ENCODE measurements at places on chromosomes 5 and 9.

DNA sequence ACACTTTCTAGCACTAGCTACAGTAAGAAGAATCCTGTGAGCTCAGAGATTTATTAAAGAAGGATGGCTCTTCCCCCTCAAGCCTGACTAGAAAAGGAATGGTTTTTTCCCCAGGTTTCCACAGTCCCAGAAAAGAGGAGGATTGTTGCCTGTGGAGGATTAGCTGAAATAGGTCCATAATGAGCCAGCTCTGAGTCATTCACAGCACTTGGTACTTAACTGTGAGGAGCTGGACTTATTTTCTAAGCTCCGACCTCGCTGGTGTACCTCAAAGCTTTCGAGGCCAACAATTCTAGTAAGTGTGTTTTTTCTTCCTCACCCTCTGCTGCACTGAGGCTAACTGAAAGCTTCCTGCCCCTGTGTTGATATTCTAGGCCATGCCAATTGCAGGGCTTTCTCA is 222.5 kb upstream of the IL12B start:
- DNase-seq, result no peak

DNA sequence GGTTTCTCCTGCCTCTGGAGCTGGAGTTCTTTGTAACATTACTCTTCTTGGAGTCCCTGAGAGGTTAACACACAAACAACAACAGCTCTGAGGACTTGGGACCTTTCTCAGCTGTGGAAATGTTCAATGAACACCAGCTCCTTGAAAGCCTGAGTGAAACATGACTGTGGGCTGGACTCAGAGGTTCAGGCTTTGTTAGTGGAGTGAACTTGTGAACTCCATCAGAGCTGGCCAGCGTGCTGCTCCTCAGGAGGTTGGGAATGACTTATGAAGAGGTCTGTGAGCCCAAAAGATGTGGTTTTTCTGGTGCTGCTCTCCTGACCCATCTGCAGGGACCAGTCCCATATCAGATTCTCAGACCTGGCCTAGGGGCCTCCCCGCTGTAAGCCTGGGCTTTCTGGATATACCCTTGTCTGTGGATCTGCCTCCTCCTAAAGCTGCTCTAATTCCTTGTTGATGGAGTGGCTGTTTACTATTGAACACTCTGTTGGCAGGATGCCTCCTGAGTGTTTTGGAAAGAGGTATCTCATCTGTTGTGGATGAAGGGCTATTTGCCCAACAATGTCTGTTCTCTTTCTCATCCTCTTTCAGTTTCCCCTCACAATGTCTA is 170.0 kb upstream of the GDNF start:
- DNase-seq, result no peak

GRCh38 chr5:151660616-151661495 is 25.9 kb downstream of the SPARC start:
- no peak for DNase-seq

- DNase-seq, result no peak
These were observed 91.8 kb upstream of the TBCA start for GRCh38 chr5:77867914-77868313.

GRCh38 chr9:5419987-5420386 is 17.7 kb downstream of the PLGRKT start:
- no peak for DNase-seq

DNA sequence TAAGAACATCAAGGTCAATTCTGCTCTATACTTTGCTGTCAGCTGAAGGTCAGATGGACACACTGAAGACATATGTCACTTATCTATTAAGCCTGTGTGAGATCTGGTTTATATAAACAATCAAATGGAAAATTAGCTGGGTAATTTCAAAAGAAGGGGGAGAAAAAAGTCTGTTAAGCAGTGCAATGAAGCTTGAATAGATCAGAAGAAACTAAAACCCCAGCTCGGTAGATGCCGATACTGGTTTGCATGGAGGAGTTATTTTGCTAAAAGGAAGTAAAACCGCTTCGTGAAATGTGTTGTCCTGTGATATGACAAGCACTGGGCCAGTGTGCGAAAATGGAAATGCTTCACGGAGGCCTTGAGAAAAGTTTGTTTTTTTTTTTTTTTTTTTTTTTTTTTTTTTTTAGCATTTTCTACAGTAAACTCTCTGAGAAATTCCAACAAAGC is 148.8 kb downstream of the MEF2C start:
- no peak for DNase-seq

GRCh38 chr9:134498814-134499166 is 142.8 kb upstream of the COL5A1 start:
- no peak for DNase-seq

GRCh38 chr9:107704774-107705173 is 215.2 kb upstream of the KLF4 start:
- DNase-seq, result no peak

GRCh38 chr5:10320793-10321192 is 13.1 kb upstream of the CMBL start:
- DNase-seq, result no peak

GRCh38 chr9:137430723-137431415 is 7.7 kb downstream of the NOXA1 start:
- no peak for DNase-seq

- no peak for DNase-seq
These were observed 1.8 kb downstream of the SEMA5A start for GRCh38 chr5:9544056-9544455.

DNA sequence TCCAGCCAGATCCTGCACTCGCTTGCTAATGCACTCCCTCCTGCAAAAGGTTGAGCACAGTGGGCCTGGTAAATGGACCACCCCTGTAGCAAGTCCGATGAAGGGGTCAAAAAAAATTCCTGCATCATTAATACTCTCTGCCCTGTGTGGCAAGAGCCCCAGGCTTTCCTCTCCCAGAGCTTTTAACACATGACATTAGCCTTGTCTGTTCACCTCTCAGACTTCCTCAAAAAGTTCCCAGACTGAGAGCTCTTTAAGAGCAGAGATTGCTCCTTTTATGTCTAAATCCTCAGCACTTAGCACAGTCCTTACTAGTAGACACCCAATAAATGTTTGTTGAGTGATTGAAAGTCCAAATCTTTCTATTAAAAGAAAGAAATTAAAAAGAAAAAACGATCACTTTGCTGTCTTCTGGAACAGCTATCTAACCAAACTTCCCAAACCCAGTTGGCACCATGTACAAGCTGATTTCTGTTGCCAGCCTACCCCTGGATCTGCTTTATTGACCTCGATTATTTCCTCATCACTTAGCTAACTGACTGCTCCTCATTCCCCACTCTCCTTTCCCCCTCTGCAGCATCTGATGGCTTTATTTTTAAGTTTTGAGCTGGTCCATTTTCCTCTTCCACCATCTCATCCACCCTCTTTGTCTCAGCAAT is 209.8 kb downstream of the ENC1 start:
- DNase-seq, result no peak

DNA sequence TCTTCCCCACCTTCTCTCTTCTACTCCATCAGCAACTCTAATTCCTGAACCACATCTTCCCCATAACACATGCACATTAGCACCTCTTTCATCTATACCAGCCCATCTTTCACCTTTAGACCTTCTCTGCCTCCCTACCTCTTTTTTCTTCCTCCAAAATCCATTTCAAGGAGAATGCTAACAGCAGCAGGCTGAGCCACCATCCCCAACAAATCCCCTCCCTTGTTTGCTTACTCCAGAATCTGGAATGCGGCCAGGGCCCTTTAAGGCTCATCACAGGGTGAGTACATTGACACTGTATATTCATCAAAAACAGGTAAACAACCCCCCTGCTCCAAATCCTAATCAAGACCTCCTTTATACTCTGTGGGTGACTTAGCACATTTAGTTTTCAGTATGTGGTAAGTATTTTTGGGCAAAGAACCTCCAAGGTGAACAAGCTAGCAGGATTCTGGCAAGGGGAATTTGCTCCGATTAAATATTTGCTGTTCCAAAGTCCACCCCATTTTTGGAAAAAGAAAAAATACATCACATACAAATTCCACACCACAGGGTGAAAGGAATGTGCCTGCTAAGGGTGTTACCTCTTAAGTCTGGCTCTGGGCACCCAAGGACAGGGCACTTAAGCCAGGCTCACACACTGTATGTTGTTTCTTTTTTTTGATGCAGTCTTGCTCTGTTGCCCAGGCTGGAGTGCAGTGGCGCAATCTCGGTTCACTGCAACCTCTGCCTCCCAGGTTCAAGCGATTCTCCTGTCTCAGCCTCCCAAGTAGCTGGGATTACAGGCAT is 71.4 kb downstream of the SERINC5 start:
- DNase-seq, result peak; percentile 19

DNA sequence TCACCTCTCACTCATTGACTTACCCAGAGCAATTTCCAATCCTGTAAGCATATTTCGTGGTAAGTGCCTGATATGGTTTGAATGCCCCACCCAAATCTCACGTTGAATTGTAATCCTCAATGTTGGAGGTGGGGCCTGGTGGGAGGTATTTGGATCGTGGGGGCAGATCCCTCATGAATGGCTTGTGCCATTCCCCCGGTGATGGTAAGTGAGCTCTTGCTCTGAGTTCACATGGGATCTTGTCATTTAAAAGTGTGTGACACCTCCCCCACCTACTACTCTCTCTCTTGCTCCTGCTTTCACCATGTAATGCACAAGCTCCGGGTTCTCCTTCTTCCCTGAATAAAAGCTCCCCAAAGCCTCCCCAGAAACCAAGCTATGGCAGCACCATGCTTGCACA is 1165.5 kb downstream of the CDH12 start:
- no peak for DNase-seq

DNA sequence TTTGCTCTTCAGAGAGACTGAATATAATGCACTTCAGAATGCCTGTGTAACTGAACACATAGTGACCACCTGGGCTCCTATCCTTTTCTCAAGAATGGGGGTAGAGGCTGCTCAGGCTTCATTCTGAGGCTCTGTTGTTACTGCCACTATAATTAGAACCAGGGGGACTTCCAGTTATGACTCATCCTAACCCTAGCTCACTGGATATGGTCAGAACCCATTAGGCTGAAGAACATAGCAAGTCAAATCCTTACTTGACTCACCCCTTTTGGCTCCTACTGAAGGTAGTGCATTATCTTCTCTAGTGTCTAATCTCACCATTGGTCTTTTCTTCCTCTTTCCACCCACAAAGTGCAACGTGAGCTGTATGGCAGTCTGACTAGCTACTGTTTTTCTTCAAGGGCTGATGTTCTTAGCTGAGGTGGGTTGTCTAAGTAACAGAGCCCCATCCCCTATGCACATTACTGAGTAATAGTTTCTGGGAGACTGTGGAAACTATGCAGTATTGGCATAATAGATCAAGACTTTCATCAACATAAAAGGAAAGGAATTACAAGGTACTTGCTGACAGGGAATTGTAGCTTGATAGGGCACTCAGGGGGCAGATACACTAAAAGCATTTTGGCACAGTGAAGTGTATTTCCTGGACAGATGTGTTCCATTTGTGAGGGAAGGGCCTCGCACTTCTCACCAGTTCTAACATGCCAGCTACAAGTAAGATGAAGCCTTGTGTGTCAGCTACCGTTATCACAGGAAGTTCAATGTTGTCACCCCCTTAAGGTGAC is 431.0 kb upstream of the MEF2C start:
- DNase-seq, result no peak

GRCh38 chr9:3900673-3901318 is 375.0 kb upstream of the RFX3 start:
- no peak for DNase-seq

DNA sequence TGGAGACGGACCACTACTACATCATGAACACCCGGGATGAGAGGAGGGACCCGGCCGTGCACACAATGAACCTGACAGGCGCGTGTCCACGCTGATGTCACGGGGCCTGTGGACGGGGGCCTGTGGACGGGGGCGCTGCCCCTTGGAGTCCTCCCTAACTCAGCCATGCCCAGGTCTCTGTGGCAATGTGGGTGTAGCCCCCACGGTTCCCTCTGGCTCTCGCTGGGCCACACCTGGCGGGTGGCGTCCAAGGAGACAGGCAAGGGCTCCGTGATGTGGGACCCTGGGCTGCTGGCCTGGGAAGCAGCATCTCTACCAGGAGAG is 22.1 kb downstream of the PAEP start:
- DNase-seq, result no peak

DNA sequence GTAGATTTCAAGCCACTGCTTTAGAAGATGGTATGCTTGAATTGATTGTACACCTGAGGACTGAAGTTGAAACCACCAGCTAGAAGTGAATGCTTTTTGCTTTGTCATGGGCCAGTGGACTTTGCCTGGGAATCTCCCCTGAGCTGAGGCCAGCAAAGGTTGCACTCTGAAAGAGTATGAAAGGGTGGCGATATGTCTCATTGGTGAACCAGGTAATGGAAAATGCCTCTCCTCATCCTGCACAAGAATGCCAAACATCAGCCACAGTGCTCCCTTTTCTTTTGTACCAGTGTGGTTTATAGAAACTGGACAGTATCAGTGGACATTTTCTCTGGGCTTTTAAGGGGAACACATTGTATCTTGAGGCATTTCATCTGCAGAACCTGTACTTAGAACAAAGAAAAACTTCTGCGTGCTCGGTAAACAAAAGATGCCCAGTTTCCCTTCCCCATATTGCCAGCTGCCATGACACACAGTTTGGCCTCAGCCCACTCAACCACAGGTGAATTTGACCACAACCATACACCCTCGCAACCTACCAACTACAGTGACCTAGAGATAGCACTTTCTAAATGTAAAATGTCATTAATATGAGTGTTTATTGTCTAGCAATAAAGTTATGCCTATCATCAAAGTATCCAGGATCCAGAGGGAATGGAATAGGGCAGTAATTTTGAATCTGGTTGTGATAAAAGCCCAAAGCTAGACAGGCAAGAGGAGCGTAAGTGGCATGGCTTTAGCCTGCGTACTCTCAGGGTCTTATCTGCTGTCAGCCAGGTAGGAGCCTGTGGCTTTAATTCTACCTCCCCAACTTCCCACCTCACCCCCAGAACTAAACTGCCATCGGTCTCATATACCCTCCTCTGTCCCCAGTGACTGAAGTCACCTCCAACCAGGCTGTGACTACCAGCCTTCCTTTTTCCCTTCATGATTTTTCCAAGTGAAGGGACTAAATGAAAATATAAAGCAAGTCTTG is 79.5 kb upstream of the LHFPL2 start:
- no peak for DNase-seq

DNA sequence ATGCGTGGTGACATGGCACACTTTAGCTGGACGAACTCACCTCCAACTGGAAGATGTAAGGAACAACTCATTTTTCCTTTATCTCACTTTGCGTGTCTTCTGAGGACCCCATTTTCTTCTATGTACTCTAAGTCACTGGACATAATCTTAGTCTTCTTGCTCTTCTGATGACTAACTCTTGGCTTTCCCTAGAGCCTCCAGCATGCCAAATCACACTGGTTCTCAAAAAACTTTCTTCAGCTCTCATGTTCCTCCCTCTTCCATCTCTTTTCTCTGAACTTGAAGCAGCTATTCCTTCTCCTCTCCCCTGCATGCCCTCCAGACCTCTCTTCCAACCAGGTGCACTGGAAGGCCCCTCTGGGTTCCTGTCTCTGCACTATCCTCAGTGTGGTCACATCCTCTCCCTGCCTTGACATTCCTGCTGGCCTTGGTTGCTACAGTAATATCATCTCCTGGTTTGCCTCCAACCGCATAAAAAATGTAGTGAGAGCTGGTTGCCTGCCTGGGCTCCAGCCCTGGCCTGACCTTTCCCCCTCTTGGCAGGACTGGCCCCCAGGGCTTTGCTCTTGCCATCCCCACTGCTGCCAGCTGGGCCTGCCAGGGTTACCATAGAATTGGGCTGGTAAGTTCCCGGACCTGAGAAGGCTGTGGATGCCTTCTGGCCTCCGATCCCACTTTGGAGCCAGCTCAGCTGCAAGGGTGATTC is 44.8 kb upstream of the BNC2 start:
- DNase-seq, result no peak

All from NCI-H2081 treated with DMSO at 0.1 percent for 48 hours (cell line).